ENCODE measurements at places on chromosomes 6 and 20.

- peak; percentile 90 for DNase-seq
These were observed 43.8 kb downstream of the MDFI start for GRCh38 chr6:41682056-41682477.

GRCh38 chr6:8549074-8549790, 113.9 kb upstream of the SLC35B3 start:
- DNase-seq = no peak

- DNase-seq = no peak
These were observed 24.2 kb upstream of the DYNLRB1 start for GRCh38 chr20:34491932-34492509.

GRCh38 chr6:80504882-80505281, 398.4 kb downstream of the BCKDHB start:
- DNase-seq = no peak

DNA sequence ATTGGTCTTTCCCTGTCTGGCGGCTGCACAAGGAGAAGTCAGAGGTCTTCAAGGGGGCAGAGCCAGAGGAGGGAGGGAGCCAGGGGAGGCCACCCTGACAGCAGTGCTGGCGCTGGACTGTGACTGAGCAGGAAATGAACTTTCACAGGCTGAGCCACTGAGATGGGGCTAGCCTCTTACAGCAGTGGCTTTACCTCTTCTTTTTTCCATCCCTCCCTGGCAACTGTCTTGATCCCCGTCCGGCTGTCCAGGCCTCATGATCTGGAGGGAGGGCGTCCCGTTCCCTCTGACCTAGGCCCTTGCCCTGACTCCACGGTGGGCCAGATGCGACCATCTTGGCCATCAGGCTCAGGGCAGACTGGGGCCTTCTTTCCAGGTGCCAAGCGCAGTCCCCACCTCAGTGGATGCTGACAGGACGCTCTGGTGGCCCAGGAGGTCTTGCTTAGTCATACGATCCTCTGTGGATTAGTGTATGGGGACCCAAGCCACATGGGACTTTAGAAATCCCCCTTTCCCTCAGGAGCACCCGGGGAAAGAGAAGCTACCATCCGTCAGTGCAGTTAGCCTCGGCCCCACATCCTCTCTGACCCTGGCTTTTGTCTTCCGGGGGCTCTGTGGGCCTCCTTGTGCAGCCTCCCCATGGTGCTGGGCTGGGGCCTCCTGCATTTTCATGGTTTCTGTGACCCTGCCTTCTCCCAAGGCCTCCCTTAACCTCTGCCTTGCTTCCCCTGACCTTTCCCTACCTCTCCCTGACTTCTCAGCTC, 57.4 kb upstream of the CCDC167 start:
- DNase-seq = no peak

GRCh38 chr6:13825871-13826270, 11.5 kb upstream of the MCUR1 start:
- DNase-seq = no peak

DNA sequence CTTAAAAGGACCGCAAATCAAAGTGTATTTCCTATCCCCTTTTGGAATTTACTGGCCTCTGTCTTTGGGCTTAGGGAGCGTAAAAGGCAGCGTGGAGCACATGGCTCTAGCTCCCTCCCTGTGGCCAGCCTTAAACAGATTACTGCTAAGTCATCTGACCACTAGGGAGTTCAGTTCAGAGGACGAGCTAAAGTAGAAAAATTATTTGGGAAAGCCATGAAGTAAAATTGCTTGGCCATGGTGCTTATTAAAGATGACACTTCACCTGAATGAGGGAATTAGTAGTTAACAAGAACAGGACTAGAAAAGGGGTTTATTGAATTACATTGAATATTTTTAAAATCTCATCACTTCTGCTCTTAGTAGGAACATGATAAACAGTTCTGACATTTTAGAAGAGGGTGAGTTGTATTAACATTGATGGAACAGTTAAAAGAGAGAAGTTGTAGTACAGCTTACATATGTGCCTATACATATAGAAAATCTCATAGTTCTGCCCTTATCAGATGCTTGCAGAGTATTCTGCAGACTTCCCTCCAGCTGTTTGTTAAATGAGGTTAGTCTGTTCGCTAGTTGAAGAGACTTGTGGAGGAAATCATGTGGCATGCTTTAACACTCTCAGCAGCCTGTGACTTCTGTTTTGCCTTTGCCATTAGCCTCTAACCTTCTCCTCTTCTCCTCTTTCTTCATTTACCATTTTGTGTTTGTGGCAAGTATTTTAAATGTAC, 31.2 kb upstream of the MAPK13 start:
- no peak for DNase-seq

DNA sequence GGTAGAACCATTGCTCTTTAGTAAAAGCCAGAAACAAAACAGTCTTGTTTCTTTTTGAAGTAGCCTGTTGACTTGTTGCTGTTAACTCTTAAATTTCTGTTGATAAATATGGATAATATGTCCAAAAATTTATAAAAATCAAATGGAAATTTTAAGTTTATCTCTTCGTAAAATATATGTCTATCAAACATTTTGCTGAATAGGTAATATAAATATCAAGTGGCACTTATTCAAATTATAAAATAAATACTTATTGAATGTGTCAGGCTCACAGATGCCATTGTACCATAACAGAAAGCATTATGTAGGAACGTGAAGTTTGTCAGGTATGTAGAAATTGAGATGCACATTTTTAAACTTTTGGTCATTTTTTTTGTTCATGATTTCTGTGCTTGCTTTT, 216.5 kb downstream of the ARID1B start:
- DNase-seq = no peak

- no peak for DNase-seq
These were observed 150.1 kb upstream of the PDE7B start for GRCh38 chr6:135701426-135701825.

DNA sequence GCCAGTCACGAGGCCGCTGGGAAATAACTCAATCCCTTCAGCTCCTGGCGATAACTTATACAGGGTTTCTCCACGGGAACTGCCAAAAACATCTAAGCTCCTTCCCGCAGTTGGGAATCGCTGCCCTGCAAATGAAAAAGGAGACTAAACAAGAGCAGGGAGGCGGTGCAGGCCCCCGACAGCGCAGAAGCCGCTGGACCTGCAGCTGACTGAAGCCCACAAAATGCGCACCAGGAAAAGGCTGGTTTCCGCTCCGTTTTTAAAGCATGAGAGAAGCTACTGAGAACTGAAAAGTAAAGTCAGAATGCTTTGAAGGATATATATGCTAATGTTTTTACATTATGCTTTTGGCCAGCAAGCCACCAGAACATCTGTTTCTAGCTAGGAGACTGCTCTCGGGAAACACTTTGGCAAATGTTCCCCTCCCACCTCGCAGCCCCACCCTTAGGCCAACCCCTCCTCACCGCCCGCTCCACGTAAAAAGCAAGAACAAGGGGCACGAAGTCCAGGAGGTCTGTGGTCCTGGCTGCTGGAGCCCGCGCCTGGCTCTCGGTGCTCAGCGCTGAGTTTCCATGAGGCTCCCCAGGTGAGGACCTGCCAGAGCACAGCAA, 90.5 kb downstream of the SOD2 start:
- DNase-seq = no peak

DNA sequence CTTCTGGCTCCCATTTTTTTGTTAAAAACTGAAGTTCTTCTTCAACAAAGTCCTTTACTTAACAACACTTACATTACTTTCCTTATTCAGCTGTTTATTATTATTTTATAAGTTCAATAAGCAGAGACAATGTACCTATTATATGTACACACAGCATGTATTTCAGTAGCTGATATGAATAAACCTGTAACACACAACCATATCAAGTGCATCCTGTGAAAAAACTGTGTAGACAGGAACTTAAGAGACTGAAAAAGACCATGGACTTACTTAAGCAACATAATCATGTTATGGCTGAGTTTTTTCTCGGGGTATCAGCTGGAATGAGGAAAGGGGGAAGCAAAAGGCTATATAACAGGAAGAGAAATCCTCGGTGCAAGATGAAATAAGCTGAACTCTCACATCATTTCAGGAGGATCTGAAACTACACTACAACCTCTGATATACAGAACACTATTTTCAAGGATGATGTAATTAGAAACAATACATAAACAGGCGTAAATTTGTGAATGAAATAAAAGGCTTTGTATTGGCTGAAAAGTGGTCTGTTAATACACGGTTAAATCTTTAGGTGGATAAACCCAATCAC, 70.9 kb downstream of the REV3L start:
- DNase-seq = no peak

DNA sequence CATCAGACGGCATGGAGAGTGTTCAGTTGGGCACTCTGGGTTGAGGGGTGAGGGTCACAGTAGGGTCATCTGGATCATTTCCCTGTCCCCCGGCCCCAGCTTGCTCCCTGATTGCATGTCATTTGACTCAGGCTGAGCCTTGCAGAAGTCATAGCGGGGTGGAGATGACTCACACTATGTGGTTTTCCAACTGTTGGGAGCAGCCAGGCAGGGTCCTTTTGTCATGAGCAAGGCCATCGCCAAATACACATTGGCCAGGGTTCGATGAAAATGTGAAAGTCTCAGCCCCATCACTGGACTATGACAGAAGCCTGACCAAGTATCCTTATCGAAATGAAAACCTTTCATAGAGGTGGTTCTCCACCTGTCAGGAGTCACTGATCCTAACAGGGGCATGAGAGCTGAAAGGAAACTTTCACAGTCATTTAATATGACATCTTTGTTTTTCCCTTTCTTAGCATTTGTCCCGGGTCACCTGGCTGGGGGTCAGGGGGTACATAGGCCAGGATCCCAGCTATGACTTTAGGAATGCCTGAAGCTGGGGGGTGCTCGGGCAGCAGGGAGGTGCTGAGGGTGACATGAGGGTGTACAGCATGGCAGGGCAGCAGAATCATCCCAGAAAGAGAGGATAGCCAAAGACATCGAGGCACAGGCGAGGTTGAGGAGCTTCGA, 70.2 kb upstream of the CD93 start:
- DNase-seq = no peak

GRCh38 chr20:36744764-36745191, 1.1 kb downstream of the NDRG3 start:
- peak; percentile 77 for DNase-seq

DNA sequence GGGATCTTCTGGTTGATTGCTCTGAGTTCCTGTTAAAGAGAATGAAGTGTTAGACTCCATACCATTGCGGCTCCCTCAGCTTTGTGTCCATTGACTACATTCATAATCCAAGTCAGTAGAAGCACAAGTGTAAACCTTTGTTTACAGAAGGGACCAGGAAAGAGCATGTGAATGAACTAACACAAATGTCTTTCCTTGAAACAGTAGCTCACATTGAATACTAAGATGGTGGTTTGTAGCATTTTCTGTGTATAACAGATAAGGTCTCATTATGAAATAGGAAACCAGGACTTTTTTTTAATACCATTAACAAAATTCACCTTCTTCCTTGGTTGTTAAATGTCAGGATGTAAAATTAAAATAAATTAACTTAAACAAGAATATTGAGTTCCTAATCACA, 8.4 kb downstream of the STXBP5 start:
- no peak for DNase-seq

GRCh38 chr6:28769626-28770402, 154.0 kb downstream of the TRIM27 start:
- no peak for DNase-seq

GRCh38 chr6:30647242-30648116, 546 bp downstream of the C6orf136 start:
- peak; percentile 94 for DNase-seq

DNA sequence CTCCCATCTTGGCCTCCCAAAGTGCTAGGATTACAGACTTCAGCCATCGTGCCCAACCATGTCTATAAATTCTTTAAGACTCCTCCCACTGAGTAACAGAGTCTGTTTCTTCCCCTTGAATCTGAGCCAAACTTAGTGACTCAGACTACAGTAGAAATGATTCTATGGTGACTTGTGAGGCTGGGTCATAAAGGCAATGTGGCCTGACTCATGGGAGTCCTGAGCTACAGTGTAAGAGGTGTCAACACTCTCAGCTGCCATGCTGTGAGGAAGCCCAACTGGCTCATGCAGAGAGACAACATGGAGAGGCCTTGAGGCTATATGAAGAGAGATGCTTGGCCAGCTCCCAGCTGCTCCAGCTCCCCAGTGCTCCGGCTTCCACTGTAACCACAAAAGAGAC, 5.2 kb upstream of the NRSN2 start:
- no peak for DNase-seq

DNA sequence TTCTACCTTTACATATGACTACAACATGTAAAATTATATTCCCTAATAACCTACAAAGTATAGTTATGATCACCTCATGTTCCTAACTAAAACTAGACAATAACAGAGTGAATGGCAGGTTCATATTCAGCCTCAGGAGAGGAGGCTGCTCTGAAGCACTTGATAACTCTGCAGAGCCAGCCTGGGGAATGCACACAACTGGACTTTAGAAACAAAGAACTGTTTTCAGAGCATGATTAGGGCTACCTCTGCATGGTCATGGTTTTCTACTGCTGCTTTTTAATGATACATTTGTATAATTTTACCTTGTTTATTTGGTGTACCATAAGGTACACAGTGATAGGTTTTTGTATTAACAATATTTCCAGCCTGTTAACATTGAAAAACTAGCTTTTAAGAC, 50.3 kb downstream of the TRPC4AP start:
- DNase-seq = no peak

GRCh38 chr6:137490961-137491360, 3.2 kb downstream of the OLIG3 start:
- no peak for DNase-seq

DNA sequence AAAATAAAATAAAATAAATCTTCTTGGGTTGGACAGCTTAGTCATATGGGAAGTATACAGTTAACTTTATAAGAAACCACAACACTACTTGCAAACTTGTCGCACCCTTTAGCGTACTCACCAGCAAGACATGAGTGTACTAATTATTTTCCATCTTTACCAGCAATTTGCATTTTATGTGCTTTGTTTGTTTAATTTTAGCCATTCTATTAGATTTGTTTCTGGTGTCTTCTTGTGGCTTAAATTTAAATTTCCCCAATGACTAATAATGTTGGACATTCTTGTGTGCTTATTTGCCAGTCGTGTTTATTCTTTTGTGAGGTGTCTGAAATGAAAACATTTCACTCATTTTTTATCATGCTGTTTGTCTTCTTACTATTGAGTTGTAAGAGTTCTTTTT, 1172.2 kb upstream of the CITED2 start:
- no peak for DNase-seq

- no peak for DNase-seq
These were observed 88.0 kb upstream of the ELOVL5 start for GRCh38 chr6:53436526-53437303.

- DNase-seq = no peak
These were observed 14.9 kb downstream of the FYN start for GRCh38 chr6:111858347-111858746.

All from D341Med (cell line).